ENCODE measurements at places on chromosomes 1 and 21.

- DNase-seq = no peak
Observed at GRCh38 chr1:45971335-45971734, 161.1 kb downstream of the PIK3R3 start.

- DNase-seq = no peak
Observed at GRCh38 chr1:112676543-112676942, 2.1 kb downstream of the MOV10 start.

DNA sequence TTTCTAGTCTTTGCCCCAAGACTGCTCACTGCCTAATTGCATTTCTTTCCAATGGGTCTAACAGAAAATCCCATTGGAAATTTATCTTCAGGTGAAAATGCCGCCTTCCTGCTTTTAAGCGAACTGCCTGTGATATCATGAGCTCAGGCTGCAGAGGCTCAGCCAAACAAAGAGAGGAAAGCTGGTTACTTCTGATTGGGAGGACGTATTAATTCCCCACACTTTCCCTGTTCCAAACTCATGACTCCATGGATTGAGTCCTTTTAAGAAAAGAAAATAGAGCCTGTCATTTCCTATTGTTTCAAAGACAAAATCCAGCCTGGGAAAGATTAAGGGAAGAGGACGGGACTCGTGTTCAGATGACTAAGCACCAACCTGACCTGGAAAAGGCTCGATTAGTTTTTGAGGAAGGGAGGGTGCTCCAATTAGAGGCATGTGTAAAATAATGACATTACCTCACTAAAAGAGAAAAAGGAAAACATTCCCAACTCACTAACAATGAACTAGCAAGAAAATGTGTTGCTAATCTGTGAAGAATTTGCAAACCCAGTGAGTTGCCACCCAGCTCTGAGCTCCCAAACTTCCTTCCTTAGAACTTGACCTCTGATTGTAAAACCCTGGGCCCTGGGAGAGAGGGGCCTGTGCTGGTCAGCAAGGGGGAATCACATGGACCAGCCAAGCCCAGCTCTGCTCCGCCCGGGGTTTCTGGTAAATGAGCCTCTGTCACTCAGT is 61.2 kb downstream of the TCP10L start:
- peak; percentile 72 for DNase-seq

DNA sequence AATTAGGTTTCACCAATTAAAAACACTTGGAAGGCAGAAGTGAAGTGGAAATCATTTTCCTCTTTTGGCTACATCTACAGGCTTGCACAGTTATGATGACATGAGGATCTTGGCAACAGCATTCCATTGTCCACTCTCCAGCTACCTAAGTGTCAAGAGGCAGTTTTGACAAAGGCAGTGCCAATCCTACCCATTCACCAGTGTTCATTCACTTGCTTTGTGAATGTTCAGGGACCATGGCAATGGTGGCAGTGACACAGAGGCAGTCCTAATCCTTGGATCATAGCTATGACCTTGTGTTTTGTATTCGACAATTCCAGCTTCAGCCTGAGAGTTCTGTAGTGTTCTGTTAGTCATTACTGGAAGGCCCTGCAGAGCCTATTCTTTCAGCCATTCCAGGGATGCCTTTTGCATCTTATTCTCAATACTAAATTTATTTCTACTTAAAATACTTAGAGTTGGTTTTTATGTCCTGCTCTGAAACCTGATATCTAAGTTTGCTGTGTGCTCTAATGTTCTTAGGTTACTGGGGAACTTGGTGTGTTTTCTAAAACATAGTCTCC is 36.7 kb downstream of the CRB1 start:
- no peak for DNase-seq

- no peak for DNase-seq
Observed at GRCh38 chr1:201989354-201990128, 7.1 kb downstream of the RNPEP start.

DNA sequence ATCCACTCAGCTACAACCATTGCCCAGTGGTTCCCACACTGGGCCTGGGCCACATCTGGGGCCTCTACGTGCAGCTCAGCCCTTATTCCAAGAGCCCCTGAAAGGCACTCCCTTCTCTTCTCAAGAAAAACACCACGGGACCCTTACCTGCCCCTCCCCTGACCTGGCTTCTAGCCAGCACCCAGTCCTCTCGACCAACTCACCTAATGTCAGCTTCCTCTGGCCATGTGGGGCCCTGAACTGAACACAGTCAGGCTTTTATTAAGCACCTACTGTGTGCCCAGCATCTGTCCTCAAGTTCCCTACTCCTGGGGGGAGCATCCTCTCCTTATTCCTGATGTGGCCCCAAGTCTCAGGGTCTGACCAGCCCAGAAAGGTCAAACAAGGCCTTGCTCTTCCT is 208.4 kb downstream of the MATN1 start:
- no peak for DNase-seq

DNA sequence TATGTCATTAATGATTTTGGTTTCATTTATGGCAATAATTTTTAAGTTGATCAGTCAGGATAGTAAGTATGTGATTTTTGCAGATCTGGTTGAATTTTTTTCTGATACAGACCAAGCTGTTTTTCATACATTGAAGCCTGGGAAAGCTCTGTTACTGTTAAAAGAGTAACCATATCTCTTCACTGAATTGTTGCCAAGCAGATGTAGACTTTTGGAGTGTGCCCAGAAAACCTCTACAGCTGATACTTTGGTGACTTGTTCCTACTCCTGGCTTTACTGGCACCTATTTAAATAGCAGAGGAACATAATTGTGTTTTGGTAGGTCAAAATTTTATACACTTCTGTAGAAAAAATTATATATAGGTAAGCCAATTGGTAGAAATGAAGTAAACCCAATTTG is 49.4 kb downstream of the NFIA start:
- DNase-seq = peak; percentile 31
